SW480 (cell line): ENCODE measurements at places on chromosomes 2 and 18.

DNA sequence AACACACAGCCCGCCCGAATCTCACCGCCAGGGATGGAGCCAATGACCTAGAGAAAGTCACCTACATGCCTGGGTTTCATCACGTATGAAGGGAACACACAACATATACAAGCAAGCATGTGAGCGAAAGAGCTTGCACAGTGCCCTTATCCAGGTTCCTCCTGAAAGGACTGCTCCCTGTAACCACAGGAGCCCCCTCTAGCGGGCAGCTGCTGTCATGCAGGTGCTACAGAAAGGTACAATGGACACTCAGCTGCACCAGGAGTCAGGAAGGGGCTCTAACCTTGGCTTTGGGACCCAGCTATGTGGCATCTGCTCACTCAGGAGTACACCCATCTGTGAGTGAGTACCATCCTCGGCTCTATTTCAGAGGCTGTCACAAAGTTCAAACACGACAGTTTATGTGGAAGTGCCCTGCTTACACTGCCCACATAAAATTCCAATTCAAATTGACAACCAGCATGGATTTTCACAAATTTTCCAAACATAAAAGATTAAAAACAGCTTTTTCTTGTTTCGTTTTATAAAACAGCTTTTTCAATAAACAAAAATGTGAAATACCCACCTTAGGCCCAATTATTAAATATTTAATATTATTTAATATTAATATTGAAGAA is 3.5 kb downstream of the NDUFA10 start:
- DNase-seq, result peak; percentile 51

- DNase-seq, result no peak
Observed at GRCh38 chr18:48997681-48997984, 46.9 kb upstream of the SMAD7 start.

GRCh38 chr2:82345910-82346309 is 2041.4 kb upstream of the LRRTM1 start:
- DNase-seq, result no peak

- DNase-seq, result peak; percentile 45
Observed at GRCh38 chr2:175233135-175233719, 51.7 kb upstream of the ATP5MC3 start.

GRCh38 chr2:203535078-203535783 is at the start of gene RAPH1:
TSS of gene RAPH1 (minus strand) at chr2:203535301. CDS start at chr2:203495353, 39,948 bp downstream.
- DNase-seq, result peak; percentile 83

GRCh38 chr2:45874344-45874743 is 222.9 kb downstream of the PRKCE start:
- DNase-seq, result no peak

DNA sequence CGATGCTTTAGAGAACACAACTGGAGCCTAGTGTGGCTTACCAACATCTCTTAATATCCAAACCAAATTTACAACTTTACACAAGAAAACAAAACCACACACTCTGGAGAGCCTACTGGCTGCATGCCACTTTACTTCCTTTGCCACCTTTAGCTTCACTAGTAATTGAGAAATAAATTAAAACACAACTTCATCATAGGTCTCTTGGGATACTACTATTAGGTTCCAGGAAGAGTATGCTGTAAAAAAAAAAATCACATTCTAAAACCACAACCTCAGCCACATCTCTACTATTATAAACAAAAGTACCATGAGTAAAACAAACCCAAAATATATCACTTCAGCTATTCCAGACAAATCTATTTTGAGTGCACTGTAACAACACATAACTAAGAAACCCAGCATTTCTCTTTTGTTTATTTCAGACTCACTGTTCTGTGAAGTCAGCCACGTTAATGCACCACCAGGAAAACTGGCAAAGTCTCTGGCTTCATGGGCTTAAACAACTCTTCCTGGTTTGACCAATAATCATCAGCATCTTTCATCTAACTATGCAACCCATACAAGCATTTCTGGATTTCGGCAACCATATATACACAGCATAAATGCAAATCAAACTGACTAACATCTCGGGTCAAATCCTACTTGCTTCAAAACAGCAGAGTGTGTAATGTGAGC is 59.1 kb downstream of the REV1 start:
- DNase-seq, result no peak

DNA sequence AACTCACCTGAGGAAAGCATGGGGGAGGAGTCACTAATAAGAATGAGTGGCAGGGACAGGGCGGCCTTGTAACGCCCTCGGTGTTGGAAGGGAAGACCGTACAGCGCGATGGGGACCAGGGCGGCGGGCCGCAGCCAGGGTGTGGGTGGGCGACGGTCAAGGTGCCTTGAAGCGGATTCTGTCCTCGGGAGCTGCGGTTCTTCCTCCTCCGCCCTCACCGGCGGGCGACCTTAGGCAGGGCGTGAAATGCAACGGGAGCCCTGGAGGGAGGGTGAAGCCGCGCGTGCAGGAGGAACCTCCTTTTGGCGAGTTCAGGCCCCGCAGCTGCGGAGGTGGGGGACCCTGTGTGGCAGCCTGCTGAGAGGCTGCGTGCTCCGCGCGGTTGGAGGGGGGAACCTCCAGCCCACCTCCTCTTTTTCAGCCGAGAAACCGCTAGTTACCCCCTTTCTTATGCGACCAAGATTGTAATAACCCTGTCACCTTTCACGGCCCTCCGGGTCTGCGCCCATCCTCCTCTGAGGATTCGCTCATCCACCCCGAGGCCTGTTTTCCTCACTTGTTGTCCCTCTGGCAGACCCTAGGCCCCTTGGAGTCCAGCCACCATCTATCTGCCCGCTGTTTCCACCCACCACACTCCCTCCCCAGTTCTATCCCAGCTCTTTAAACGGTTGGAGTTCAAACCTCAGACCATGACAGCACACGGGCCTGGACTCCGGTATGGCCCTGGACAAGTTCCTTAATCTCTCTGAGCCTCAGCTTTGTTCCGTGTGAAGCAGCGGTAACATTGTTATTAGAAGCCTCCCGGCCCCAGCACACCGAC is 823 bp upstream of the RNU2-63P start:
- DNase-seq, result peak; percentile 84

DNA sequence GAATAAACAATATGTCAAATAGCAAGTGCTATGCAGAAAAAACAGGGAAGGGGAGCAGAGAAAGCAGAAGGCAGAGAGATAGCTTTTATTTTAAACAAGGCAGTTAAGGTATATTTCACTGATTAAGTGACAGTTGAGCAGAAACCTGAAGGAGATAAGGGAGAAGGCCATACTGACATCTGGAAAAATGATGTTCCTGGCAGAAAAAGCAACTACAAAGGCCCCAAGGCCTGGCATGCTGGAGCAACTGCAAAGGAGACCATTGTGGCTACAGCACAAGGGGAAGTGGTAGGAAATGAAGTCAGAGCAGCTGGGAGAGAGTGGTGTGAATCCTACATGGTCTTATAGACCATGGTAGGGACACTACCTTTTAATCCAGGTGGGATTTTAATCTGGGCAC is 8.9 kb upstream of the PCBP1 start:
- DNase-seq, result no peak

- peak; percentile 85 for DNase-seq
Observed at GRCh38 chr2:88659538-88659915, 31.9 kb upstream of the RPIA start.

GRCh38 chr2:2756886-2757285 is 425.8 kb upstream of the MYT1L start:
- no peak for DNase-seq

DNA sequence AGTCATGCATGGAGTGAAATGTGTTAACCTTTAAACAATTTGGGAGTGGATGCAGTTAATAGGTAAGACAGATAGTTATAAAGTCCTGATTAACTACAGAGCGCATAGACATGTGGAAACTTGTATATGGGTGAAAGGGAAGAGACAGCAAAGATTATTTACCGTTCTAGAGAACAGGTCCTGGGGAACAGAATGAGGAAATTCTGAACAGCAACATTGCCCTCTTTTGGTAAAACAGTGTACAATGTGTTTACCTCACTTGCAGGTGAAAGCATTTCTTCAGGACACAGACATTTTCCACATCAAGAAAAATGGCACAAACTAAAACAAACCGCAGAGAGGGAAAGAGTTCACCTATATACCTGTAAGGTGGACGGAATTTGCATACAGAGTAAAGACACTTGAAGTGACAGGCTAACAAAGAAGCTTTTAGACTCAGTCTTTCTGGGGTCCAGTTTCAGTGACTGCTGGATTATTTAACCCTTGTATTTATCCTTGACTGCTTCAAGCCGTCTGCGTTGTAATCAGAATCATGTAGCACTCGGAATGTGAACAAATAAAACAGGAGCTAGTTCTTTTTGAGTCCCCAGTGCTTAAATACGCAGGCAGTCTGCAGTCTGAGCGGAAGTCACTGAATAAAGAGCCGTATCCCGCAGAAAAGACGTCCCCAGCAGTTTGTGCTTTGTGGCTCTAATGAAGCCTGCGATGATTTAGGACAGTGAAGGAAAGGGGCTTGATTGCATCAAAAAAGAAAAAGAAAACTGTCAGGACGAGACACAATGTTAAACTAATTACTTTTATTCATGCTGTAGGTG is 364.8 kb upstream of the GALNT5 start:
- peak; percentile 69 for DNase-seq

- no peak for DNase-seq
Observed at GRCh38 chr2:118255771-118256372, 167.6 kb downstream of the INSIG2 start.

GRCh38 chr2:223285370-223286265 is 233.6 kb downstream of the KCNE4 start:
- no peak for DNase-seq

- DNase-seq, result no peak
Observed at GRCh38 chr18:56853961-56854360, 202.8 kb downstream of the WDR7 start.

GRCh38 chr2:241540401-241540770 is 18.2 kb upstream of the BOK start:
- no peak for DNase-seq

GRCh38 chr2:187297801-187298200 is 150.3 kb downstream of the CALCRL start:
- no peak for DNase-seq

- DNase-seq, result no peak
Observed at GRCh38 chr18:3002732-3003131, 10.2 kb downstream of the LPIN2 start.

DNA sequence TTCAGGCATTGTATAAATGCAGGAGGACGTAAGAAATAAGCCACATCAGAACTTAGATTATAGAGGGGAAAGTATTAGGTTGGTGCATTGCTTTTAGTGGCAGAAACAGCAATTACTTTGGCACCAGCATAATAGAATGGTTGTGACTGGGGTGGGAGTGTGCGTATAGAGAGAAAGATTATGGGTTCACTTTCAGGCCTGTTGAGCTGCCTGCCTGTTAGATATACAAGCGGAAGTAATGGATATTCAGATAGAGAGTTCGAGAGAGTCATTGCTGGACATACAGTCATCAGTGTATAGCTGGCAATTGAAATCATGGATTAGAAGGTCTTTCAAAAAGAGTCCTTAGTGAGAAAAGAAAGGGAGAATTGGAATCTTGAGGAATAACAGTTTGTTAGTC is 139.2 kb upstream of the MYO3B start:
- DNase-seq, result no peak

DNA sequence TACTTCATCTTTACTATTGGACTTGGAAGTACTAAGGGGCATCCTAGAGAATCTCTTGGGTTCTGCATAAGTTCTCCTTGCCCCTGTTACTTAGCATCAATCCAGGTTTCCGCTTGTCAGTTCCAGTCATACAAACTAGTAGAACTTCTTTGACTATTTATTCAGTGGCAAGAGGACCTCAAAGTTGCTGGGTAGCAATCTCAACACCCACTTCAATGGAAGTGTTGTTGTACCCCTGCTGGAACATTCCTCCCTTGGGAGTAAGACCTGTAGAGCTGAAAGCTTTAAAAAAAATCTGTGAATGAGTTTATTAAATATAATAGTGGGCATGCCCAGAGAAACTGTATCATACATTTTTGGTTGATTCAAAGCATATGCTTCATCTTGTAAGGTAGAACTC is 27.0 kb downstream of the BIRC6 start:
- no peak for DNase-seq

- no peak for DNase-seq
Observed at GRCh38 chr2:42902939-42903709, 110.7 kb upstream of the HAAO start.

DNA sequence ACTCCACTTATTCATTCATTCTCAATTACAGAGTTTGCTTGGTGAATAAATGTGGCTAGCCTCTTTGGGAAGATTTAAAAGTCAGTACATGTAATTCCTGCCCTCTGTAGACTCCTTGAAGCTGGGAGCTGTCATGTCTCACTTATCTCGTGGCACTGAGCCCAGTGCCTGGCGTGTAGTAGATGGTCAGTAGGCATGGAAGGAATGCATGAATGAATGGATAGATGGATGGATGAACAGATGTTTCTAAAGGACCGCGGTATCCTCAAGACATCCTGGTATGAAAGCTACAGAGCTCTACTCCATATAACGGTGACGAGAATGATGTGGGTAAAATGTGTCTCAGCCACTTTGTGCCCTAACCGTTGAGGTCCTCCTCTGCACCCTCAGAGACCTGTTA is 83.0 kb downstream of the MARCO start:
- no peak for DNase-seq

GRCh38 chr18:50796495-50796894 is 23.3 kb downstream of the MRO start:
- no peak for DNase-seq

- DNase-seq, result peak; percentile 48
Observed at GRCh38 chr2:6865346-6866274, at the start of gene CMPK2. TSS of gene CMPK2 (minus strand) at chr2:6865907. CDS start at chr2:6865696, 211 bp downstream.

DNA sequence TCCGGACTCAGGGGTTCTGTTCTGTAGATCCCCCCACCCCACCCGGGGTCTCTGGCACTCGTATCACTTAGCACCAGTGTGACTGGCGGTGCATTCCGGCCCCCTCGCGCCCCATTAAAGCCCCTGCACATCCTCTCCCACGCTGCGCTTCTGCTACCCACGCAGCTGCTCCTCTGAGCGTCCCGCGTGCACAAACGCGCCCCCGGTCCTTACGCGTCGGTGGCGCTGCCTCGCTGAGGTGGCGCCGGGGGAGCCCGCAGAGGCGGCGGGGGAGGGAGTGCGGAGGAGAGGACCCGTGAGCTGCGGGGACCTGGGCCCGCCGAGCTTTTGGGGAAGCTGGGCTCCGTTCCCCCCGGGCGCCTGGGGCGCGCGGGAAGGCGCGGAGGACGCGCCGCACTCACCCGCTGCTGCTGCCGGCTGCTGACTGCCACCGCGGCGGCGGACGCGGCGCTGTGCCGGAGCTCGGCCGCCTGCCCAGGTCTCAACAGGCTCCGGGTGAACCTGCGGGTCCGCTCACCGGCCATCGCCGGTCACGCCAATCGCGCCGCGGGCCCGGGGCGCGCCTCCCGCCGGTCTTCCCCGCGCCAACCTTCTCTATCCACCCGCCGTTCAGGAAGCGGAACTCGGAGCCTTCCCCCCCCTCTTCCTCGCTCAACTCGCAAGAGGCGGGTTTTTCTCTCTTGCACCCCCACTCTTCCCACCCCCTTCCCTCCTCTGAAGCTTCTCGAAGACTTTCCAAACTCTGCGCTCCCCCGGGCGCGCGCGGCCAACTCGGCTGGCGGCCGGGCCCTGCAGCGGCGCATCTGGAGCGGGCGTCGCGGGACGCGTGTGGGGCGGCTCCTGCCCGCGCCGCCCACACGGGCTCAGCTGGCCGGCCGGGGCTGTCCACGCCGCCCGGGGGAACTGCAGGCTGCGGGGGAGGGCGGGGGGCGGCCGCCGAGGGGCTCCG is at the start of gene DOCK10:
TSS of gene DOCK10 (minus strand) at position 618 of the 949 bp plus-strand sequence. CDS start at position 524, 94 bp downstream.
- no peak for DNase-seq

GRCh38 chr2:227884511-227884947 is 13.1 kb downstream of the DAW1 start:
- peak; percentile 52 for DNase-seq
